ENCODE measurements at places on chromosomes 4 and X. TPM values are rescaled to one million over a fixed set of nuclear protein-coding genes. Genes with fewer than 3 reads are reported as not detected.

DNA sequence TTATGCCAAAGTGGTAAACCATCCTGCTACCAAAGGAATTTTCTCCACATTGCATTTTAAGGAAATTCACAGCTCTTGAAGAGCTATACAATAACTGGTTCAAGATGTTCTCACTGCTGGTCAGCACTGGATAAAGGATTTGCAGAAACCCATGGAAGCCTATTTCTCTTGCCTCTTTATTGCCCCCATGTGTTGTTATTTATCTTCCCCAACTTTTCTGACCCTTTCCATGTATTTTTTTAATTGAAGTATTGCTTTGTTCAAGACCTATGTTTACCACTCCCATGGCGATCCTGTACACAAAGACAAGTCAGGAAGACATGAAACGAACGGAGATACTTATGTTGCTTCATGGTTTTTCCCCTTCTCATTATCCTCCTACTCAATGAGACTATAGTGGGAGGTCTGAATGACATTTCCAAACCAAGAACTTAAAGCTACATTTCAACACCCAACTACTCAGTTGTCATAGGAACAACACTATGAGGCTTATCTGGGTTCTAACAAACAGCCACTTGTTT, 566.4 kb upstream of the DIPK2B start:
- no peak for DNase-seq

DNA sequence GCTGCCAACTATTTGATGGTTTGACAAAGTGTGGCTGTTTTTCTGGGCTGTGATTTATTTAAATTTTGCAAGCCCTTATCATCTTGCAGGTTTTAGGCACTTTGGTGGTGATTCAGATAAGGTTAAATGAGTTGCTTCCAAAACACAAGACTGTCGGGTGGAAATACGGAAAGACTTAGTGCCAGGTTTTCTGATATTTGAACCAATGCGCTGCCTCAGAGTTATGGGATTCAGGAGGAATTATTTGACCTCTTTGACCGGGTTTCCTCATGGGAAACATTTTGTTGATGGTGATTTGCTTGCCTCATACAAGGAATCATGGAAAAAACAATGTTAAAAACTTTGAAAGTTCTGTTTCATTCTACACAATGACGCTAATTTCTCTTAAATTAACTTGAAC, 136.1 kb upstream of the MAP9 start:
- peak; percentile 43 for DNase-seq

CHM gene
- total RNA-seq, result 14.7 TPM

DNA sequence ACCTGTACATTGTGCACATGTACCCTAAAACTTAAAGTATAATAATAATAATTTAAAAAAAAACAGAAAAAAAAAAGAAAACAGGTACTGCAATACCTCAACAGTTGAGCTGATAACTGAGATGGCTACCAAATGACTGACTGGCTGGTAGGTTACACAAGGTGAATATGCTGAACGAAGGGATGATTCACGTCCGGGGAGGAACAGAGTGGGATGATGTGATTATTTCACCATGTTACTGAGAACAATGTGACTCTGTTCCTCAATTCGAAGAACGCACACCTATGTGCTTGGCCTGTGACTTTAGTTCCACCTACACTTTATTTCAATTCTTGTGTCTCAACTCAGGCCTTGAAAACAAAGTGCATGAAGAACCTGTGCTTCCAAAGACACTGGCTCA, 111.7 kb downstream of the CXXC4 start:
- DNase-seq, result no peak

DGKK gene
- not detected for total RNA-seq

DNA sequence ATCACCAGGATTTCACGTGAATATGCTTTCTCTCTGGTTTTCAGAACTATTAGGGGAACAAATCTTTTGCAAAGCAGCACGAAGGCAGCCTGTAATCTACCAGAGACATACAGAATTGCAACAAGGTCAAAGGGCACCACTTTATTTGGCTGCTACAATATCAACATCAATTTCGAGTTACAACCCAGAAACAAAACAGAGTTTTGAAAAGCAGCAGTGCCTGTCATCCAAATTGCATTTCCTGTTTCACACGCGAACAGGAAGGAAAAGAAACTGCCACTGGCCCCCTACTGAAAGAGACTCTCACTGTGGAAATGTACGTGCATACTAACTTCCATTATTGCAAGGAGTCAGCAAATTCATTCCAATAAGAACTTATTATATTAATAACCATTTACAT, 17.1 kb upstream of the C1QTNF7 start:
- no peak for DNase-seq

GRCh38 chr4:36111172-36111571, 133.1 kb downstream of the ARAP2 start:
- DNase-seq, result no peak
